ENCODE measurements at places on chromosomes 3 and 15.

GRCh38 chr3:59880717-59881116 is 830.9 kb upstream of the CFAP20DC start:
- DNase-seq: peak; percentile 5

DNA sequence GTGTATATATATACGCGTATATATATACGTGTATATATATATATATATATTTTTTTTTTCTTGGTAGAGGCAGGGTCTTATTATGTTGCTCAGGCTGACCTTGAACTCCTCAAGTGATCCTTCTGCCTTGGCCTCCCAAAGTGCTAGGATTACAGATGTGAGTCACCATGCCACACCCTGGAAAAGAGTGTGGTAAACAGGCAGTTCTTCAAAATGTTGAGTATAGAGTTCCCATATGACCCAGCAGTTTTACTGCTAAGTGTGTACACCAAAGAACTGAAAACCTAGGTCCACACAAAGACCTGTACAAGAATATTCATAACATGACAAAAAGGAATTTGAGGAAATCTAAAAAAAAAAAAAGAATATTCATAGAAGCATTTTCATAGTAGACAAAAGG is 71.8 kb upstream of the GCNT3 start:
- DNase-seq: no peak

DNA sequence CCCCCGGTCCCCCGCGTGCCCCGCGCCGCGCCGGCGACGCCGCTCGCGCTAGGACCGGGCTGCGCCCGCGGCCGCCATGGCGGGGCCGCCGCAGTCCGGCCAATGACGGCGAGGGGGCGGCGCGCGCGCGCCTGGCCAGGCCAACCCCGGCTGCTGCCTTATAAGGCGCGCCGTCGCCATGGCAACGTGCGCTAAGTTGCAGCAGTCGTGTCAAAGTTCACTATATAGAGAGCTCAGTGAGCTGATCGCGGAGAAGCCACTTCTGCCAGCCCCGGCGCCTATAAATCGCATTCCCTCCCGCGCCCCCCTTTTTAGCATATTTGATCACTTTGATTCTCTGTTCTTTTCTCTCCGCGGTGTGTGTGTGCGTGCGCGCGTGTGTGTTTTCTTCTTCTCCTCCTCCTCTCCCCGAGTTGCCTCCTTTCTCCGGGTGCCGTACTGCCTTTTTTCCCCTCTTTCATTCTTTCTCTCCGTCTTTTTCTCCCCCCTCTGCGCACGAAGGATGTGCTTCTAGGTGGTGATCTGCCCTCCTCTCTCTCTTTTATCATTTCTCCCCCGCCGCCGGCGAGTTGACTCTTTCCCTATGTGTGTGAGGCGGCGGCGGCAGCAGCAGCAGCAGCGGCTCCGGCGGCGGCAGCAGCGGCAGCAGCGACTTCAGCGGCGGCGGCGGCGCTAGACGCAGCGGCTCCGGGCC is at the start of gene NR2F2:
NR2F2 (plus strand) TSS at position 251 of the 694 bp plus-strand sequence. CDS start 1,406 bp downstream, outside the sequence.
- peak; percentile 83 for DNase-seq

DNA sequence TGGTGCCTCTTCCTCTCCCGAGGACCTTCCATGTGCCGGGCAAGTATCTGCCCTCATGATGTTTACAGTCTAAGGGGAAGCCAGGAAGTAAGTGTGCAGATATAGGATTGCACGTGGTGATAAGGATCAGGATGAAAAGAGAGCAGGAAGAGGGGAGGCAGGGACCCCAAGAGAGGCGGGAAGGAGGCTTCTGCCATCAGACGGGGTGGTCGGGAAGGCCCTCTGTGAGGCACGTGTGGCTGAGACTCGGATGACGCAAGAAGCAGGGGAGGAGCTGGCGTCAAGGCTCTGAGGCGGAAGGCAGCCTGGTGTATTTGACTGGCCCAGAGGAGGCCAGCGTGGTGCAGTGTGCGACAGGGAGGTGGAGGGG is 762 bp upstream of the IQSEC1 start:
- no peak for DNase-seq

GRCh38 chr3:195812366-195812765 is 637 bp upstream of the MUC4 start:
- no peak for DNase-seq

DNA sequence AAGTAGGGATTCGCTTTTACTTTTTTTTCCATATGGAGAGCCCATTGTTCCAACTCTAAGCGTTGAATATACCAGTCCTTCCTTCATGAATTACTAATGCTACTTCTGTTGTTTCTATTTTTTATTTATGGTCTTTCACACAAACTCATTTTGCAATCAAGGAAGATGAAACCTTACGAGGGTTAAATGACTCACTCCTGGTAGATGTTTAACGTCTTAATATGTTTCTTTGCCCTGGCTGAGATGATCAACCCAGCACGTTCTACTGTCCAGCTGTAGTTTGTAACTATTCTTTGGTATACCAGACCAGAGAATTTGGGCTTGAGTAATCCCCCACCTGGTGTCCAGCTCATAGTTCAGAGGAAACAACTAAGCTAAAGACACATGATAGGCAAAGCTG is 23.1 kb downstream of the CDCP1 start:
- DNase-seq: no peak

- DNase-seq: no peak
These were observed 34.3 kb downstream of the DNAJB8 start for GRCh38 chr3:128432301-128432970.

Data from NCI-H1930 (cell line).